ENCODE measurements at places on chromosomes 1 and 21.

DNA sequence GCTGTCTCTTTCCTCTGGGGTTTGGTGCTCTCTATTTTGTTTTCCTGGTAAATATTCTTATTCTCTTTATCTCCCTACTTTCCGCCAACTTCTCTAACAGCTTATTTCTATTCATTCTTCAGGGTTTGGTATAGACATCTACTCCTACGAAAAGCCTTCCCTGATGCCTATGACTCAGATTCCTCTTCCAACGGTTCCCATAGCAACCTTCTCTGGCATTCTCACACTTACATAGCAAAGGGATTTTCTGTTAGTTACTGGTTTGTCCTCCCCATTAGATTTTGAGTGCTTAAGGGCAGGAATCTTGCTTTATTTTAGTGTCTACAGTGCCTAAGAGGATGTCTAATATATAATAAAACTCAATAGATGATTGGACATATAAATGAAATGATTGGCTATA is 407.6 kb upstream of the DEPDC1 start:
- DNase-seq: no peak

GRCh38 chr21:41360072-41360821 is 1.6 kb upstream of the MX2 start:
- no peak for DNase-seq

GRCh38 chr1:172976222-172977041 is 74.3 kb downstream of the TNFSF18 start:
- no peak for DNase-seq

DNA sequence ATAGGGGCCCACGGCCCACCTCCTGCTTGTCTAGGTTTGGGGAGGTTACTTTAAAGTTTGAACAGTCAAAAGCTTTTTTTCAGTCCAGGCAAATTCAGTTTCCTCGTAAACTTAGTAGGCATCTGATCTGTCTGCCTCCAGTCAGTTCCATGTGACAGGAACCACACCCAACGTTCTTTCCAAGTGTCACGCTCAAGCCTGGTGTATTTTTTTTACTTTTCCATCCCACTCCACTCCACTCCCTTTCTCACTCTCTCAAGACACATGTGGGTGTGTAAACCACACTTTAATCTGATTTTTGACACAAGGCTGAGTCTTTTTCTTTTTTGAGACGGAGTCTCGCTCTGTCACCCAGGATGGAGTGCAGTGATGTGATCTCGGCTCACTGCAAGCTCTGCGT is 60.3 kb upstream of the GPR153 start:
- DNase-seq: no peak

- DNase-seq: no peak
Measured at GRCh38 chr1:245707941-245708340, 553.2 kb downstream of the KIF26B start.

- peak; percentile 37 for DNase-seq
Measured at GRCh38 chr1:39047374-39048229, 21.5 kb downstream of the NDUFS5 start.

GRCh38 chr21:39251326-39251725 is 62.1 kb downstream of the BRWD1 start:
- no peak for DNase-seq

- no peak for DNase-seq
Measured at GRCh38 chr1:20403423-20404145, 82.4 kb downstream of the CAMK2N1 start.

- no peak for DNase-seq
Measured at GRCh38 chr1:52738893-52739292, 12.6 kb downstream of the ZYG11B start.

GRCh38 chr1:10624256-10625050 is 149.7 kb downstream of the PEX14 start:
- DNase-seq: no peak

- DNase-seq: no peak
Measured at GRCh38 chr21:17900281-17900989, 81.3 kb upstream of the C21orf91 start.

DNA sequence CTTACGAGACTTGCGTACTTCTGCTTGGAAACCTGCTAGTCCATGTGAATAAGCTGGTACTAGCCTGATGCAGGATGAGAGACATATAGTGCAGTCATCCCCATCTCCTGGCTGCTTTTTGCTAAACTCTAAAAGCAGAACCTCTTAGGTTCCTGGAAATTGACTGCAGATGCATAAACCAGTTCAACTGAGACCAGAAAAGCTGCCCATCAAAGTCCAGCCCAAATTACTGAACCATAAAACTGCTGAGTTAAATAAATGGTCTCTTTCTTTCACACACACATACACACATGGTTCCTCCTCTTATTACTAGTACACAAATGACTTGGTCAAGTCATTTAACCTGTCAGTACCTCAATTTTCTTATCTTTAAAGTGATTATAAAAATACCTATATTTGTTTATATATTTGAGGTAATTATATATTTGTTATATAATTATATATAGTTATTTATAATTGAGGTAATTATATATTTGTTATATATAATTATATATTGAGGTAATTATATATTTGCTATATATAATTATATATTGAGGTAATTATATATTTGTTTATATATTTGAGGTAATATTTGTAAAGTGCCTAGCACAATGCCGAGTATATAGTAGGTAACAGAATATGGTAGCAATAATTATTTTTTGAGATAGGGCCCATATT is 25.2 kb upstream of the RABGAP1L start:
- peak; percentile 74 for DNase-seq

DNA sequence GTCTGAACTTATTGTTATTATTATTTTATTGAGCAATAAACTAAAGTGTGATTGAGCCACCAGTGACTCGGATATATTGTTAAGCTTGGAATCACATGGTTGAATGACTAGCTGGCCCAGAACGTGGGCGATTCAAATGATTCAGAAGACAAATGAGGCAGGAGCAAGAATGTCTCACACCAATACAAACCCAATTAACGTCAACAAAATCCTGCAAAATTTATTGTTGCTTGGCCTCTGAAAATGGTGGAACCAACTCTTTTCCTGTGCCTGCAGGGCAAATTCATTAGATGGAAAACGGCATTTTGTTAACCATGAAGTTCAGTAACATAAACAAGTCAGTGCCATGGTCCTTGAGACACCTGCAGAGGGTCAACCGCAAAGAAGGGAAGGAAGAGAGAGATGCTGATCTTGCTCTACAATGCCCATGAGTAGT is 482.0 kb downstream of the SETD4 start:
- DNase-seq: no peak

- no peak for DNase-seq
Measured at GRCh38 chr1:24004132-24004531, 24.0 kb upstream of the SRSF10 start.

DNA sequence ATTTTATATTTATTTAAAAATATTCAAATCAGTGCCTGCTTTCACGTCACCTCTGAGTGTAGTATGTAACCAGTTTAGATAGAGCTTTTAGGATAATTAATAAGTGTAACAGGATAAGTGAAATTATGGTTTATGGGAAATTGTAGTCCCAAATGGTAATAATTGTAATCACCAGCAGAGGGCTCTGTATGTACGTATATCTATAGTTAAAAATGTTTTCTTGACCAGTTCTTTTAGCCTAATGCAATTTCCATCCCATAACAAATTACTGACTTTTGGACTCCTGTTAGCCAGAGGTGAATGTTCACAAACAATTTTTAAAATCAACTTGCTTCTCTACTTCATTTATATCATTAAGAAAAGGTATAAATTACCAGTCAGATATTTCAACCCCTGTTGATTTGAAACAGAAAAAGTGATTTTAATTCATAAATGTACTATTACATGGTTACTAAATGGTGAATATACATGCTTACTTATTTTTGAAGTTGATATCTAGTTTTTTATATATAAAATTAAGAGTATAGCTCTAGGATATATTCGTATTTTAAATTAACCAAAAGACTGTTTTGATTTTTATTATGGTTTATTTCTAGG is 25.3 kb downstream of the SLC30A7 start:
- DNase-seq: peak; percentile 11

- DNase-seq: no peak
Measured at GRCh38 chr1:48841966-48842365, 65.3 kb upstream of the BEND5 start.

- DNase-seq: no peak
Measured at GRCh38 chr1:182643699-182644098, 39.5 kb upstream of the RGS16 start.

DNA sequence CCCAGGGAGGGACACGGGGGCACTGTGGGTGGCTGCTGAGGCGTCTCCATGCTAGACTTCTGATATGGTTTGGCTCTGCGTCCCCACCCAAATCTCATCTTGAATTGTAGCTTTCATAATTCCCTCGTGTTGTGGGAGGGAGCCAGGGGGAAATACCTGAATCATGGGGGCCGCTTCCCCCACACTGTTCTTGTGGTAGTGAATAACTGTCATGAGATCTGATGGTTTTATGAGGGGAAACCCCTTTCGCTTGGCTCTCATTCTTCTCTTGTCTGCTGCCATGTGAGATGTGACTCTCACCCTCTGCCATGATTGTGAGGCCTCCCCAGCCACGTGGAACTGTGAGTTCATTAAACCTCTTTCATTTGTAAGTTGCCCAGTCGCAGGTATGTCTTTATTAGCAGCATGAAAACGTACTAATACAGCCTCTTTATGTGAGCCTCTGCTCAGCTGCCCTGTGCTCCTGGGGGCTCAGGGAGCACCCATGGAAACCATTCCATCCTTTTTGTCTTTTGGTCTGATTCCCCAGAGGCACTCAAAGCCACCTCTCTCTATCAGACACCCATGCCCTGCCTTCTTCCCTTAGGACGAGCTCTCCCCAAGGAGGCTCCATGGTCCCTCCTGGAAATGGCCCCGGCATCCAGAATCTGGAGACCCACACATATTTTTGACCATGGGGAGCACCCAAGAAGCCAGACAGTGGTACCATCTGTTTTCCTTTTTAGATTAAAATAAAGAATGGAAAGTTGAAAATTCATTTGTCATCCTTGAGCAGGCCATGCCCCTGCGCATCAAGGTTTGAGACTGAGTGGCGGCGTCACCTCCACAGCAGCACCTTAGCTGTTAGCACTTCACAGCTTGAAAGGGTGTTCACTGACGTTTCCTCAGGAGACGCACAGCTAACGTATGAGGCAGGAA is 65.9 kb upstream of the FAM20B start:
- DNase-seq: no peak

- DNase-seq: no peak
Measured at GRCh38 chr1:180909005-180909414, 3.7 kb upstream of the KIAA1614 start.

DNA sequence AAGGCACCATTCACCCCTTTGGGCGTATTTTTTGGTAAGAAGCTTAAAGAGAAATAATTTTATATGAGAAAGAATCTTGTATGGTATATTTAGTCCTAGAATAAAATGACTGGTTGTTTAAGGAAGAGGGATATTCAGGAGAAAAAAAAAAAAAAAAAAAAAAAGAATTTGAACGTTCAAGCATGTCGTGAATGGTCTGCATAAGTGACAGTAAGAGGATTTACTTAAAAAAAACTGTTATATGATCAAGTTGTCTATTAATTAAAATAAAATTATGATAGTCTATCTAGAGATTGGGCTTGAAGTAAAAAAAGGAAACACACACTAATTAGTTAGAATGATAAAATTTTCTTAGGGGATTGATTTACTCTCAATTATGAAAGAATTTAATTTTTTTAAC is 11.7 kb upstream of the OR14I1 start:
- DNase-seq: no peak

DNA sequence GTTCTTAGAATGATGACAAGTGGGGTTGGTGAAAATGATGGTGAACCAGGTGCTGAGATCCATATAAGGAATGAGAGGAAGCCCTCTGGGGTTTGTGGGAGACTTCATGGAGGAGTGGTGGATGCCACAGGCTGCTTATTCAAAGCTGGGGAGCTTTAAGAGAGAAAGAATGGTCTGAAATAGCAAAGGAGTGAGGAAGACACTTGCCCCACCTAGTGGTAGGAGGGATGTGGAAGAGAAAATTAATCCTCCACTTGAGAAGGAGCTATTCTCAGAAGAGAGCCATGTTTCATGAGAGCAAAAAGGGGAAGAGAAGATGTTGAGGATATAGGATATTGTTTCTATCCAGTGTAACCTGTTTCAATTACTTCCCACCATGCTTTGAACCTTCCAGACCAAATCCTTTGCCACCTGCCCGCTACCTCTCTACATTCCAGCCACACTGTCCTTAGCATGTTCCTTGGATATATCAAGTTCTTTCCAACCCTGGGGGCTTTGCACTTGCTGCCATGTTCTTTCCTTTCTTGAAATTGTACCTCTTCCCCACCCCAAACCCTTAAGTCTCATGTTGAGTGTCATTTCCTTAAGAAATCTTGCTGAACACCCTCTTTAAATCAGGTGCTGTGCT is 19.6 kb upstream of the ZNF648 start:
- peak; percentile 43 for DNase-seq

DNA sequence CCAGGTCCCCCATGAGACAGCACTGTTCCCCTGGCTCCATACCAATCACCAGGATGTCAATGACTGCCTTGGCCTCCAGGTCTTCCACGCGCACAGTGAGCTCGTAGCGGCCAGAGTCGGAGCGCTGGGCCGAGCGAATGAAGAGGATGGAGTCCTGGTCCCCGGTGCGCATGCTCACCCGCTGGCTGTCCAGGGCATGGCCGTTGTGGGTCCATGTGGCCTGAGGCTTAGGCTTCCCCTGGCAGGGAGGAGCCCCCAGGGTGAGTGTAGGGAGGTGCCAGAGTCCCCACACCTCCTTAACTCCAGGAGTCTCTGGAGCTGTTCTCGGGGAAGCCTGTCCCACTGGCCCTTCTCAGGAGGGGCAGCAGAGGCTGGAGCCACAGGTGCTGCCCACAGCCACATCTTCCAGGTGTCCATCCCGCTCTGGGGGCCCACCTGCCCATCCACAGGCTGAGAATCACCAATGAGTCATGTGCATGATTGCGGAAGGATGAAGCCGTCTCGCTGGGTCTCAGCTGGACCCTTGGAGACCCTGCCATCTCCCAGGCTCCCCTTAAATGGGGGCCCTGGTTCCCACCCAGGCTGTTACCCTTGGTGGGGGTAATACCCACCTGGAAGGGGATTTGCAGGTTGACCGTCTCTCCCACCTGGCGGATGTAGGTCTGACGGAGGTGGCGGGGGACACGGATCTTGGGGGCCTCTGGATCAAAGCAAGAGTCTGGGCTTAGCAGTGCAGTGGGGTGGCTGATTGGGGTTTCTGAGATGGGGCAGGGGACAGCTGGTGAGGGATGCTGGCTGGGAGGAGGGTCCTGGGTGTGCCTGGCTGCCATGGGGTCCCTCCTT is 4.1 kb downstream of the MYBPH start:
- no peak for DNase-seq

DNA sequence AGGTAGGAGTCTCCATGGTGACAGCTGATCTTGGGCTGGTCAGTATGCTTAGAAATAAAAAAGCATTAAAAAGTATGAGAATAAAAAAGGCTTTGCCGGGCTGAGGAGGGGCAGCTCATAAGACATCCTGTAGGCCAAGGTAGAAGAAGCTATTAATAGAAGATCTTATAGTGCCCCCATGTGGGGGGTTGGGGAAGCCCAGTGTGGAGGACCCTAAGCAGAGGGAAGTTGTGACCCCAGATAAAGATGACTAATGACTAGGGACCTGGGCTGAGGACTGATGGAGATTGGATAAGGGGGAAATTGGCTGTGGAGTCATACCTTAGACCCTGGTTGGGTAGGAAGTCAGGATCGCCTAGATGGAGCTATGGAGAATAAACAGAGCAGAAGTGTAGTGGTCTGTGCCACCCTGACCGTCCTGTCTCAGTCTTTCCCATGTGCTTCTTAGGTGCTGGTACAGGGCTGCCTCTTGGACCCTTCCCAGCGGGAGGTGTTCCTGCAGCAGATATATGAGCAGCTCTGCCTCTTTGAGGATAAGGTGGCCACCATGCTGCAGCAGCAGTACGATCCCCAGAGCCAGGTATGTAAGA is 25.0 kb downstream of the SZT2 start:
- peak; percentile 43 for DNase-seq

- no peak for DNase-seq
Measured at GRCh38 chr21:23686737-23687523, 1920.4 kb downstream of the MRPL39 start.

- peak; percentile 69 for DNase-seq
Measured at GRCh38 chr1:226697151-226697928, 41.7 kb downstream of the ITPKB start.
